NCI-H187 treated with DMSO at 0.1 percent for 48 hours (cell line): ENCODE measurements at places on chromosomes 13 and 19.

GRCh38 chr13:98979012-98979660, 1.3 kb upstream of the DOCK9 start:
- DNase-seq = no peak

DNA sequence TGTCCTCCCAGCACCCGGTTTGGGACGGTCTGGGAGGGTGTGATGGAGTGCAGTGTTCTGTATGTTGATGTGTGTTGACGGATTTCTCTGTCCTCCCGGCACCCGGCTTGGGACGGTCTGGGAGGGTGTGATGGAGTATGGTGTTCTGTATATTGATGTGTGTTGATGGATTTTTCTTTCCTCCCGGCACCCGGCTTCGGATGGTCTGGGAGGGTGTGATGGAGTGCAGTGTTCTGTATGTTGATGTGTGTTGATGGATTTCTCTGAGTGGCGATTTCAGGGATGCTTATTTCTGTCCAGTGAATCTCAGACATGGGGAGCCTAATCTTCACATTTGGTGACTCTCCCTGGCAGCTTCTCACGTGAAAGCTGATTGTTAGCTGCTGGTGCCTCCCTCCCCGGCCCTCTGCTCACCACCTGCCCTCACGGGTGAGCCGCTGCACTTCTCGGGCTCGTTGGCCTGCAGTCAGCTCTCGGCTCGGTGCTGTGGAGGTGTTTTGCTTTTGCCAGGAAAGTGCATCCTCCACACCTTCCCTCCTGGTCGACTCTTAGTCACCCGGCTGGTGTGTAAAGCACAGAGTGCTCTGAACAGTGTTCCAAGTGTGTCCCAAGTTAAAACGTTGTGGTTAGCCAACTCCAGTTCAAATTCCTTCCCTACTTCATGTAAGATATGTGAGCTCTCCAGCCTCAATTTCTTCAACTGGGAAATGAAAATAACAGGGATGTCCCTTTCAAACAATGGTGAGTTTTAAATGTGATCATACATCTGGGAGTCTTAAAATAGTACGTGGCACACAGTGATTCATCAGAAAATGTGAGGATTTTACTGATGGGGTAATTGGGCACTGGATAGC, 54.6 kb downstream of the ATP11A start:
- no peak for DNase-seq

DNA sequence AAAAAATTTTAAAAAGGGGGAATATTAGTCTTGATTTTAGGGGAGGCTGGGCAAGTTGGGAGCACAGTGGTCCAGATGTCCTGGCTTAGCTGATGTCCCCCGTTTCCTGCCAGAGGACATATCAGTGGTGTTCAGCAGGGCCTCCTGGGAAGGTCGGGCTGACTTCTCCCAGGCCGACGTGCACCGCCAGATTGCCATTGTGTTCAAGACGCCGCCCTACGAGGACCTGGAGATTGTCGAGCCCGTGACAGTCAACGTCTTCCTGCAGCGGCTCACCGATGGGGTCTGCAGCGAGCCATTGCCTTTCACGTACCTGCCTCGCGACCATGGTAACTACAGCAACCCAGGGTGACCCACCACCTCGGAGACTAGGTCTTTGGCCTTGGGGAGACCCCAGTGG, 6.4 kb upstream of the CLASRP start:
- no peak for DNase-seq

- DNase-seq = no peak
Observed at GRCh38 chr13:112684071-112684845, 5.6 kb upstream of the ATP11A start.

- no peak for DNase-seq
Observed at GRCh38 chr13:79807554-79807953, 326.6 kb downstream of the NDFIP2 start.

DNA sequence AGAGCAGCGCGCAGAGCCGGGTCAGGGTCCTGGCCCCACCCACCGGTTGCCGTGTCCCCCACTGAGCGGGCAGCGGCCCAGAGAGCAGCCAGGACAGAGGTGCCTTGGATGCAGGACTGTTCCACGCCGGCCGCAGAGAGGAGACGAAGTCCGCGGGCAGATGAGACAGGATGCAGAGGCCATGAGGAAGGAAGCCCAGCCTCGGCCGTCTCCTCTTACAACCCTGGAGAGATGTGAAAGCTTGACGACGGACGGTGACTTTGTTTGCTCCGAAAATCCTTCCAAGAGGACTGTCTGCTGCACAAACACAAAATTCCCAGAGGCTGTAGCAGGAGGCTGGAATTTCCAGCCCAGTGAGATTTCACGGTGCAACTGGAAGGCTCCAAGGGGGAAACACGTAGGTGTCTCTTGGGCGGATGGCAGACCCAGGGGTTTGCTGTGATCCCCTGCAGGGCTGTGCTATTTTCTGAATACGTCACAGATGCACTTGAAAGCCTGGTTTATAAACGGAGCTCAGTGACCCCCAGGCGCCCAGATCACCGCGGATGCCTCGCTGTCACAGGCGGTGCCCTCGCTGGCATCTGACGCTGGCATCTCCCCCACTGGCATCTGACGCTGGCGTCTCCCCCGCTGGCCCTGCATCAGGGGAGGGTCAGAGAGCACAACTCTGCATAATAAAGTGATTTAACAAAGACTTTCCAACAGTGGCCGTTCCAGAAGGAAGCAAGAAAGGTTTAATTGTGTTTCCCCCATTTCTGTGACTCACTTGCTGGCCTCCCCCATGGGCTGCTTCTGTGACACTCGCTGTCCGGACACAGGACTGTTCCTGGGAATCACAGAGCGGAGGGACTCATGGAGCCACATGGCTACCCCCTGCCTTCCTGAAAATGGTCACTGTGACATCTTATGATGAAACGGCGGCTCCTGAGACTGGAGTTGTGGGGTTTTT, 62.0 kb upstream of the C13orf46 start:
- DNase-seq = no peak

DNA sequence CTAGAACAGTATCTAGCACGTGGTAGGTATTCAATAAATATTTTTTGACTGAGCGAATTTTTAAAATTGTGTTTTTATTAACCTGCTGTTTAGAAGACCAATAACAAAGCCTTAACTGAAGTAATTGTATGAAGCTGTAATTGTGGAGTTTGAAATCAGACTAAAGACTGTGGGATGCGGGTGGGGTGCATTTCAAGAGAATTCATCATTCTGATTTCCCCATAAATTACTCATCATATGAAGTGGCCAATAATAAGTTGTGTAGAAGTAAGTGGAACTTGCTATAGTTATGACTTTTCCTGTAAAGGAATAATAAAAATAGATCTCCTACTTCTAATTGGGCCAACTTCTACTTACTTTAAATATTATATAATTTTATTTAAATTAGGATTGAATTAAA, 449.3 kb downstream of the PCDH9 start:
- DNase-seq = no peak

DNA sequence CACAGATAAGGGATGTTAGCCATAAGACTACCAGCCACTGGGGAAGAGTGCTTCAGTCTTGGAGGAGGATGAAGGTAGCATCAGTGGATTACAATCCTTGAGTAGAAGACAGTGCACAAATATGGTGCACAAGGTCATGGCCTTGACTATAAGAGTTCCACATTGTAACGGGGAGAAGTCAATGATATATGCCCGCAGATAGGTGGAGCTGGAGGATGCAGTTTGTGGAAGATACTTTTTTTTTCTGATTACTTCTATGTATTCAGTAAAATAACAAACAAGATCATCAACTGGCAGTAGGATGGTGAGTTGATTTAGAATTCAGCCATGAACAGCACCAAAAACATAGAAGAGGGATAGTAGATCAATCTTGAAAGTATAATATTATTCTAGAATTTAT, 926.8 kb upstream of the MIR17HG start:
- no peak for DNase-seq

GRCh38 chr19:1942078-1942933, 1.3 kb downstream of the CSNK1G2 start:
- DNase-seq = no peak

DNA sequence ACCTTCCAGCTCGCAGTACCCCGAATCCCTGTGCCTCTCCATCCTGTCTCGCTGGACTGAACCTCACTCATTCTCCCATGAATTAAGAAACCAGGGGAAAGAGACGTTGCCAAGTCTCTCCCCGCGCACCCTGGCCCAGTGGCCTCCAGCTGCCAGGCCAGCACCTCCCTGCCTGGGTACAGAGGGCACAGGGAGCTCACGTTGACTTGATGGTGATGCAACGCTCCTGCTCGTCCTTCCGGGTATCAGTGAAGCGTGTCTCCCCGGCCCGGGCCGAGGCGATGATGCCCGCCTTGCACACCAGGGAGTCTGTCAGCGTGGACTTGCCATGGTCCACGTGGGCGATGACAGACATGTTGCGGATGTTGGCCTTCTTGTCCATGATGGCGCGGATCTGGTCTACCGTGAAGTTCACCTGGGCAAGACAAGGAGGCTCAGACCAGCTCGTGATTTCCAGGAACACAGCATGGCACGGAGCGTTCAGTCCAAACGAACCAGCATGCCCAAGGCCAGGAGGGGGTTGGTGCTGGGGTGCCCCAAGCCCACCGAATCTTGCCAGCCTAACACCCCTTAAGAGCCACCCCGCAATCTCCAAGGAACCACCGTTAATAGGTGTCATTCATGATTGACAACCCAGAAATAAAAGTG, 1.2 kb downstream of the EEF2 start:
- DNase-seq = no peak

GRCh38 chr13:42189061-42189460, 82.9 kb upstream of the AKAP11 start:
- DNase-seq = no peak

- no peak for DNase-seq
Observed at GRCh38 chr13:90116121-90116520, 1231.4 kb upstream of the MIR17HG start.

DNA sequence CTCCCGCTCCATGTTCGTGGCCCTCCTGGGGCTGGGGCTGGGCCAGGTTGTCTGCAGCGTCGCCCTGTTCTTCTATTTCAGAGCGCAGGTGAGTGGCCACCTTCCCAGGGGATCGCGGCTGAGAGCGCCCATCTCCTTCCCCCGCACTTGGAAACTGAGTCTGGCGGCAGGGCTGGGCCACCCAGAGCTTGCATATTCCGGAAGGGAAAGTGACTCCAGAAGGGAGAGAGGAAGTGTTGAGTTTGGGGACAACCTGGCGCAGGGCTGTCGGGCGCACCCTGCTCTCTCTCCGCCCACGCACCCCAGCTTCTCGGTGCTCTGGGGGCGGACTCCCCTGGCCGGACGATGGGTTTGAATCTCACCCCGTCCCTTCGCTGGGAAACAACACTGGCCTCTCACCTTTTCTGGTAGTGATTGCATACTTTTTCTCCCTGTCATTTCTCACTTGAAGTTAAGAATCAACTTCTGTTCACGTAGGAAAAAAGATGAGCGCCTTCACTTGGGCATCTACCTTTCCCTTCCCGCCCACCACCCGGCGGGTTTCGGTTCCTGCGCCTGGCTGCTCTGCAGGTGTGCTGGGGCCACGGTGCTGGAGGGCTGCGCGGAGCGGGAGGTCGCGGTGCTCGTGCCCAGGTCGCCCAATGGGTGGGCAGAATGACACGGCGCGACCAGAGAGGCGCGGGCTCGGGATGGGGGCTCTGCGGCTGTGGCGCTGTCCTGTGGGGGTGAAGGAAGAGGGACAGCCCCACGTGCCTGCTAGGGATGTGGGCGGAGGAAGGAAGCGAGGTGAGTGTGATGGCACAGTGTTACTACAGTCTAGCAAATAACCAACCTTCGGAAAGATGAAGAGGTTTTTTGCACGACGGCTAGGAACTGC, 721 bp downstream of the TNFSF11 start:
- no peak for DNase-seq

GRCh38 chr13:39971526-39971925, 316.1 kb downstream of the COG6 start:
- DNase-seq = no peak

DNA sequence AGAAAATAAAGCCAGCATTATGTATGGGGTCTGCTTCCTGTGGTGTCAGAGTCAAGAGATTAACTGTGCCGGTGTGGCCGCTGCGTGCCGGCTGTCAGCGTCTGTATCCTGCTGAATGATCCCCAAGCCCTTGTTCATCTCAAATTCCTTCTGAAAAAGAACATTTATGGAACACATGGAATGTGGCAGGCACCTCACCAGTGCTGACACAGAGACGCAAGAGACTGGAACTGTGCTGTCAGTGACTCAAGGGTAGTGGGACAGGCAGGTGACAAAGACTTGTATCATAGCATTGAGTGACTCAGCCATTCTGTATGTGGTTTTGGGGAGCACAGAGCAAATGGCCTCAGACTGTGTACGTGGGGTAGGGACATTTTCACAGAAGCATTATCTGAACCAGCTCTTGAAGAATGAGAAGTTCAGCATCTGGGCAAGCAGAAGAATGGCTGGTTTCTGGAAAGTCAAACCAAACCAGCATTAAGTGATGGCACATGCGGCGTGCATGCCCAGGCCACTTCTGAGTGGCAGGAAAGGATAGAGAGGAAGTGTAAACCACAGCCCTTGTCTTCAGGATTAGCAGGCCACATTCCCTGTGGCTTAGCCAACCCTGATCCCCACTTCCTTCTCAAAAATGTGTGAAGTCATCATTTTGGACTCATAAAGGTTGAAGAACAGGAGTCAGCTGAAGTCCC, 54.0 kb upstream of the IRS2 start:
- no peak for DNase-seq

DNA sequence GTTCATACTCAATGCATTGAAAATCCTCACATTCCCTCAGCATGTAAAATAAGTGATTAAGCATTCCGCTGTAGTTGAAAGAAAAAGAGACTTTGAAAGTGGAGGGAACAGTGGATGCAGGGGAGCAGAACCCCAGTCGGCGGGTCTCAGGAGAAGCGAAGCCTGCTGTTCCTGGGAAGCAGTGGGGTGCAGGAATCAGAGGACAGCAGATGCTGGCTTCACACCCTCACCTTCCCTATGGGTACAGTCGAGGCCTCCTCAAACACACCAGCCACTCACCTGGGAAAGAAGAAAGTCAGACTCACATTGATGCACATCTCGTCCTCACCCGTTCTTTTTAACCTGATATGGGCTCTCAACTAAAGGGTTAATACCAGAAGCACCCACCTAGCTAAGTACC, 38.2 kb downstream of the COL4A2 start:
- DNase-seq = no peak

- no peak for DNase-seq
Observed at GRCh38 chr13:107832500-107833100, 382.7 kb downstream of the LIG4 start.

DNA sequence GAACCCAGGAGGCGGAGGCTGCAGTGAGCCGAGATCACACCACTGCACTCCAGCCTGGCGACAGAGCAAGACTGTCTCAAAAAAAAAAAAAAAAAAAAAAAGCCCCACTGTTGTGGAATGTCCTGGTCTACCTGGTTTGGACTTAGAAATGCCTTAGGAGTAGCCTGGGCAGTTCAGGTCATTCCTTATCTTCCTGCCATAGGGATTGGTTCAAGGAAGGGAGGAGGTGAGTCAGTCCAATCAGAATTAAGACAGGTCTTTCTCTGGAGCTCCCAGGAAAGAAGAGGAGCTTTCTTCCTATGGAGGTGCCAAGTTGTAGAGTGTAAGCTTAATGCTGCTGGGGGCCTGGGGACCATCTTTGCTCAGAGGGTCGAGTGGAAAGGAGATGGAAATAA, 44.8 kb downstream of the SIPA1L3 start:
- no peak for DNase-seq

DNA sequence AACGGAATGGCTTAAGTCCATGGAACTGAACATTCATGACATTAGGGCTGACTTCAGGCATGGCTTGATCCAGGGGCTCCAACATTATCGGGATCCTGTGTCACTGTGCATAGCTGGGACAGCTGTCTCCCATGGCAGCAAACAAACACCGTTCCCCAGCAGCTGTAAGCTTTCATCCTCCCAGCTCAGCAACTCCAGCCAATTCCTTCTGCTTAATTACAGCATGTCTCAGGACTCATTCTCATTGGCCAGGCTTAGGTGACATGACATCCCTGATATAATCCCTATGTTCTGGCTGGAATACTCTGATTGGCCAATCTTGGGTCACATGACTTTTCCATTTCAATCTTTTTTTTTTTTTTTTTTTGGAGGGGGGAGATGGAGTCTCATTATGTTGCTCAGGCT, 10.9 kb upstream of the TLE5 start:
- DNase-seq = no peak
